Spinal cord (tissue), 10 donors: ENCODE measurements at places on chromosomes 6 and 20.

GRCh38 chr20:15848126-15848525 is 725.1 kb downstream of the KIF16B start:
- no peak for DNase-seq

- DNase-seq = no peak
Measured at GRCh38 chr6:151914484-151914883, 107.0 kb downstream of the ESR1 start.

GRCh38 chr6:13730704-13731103 is 19.1 kb upstream of the RANBP9 start:
- no peak for DNase-seq

DNA sequence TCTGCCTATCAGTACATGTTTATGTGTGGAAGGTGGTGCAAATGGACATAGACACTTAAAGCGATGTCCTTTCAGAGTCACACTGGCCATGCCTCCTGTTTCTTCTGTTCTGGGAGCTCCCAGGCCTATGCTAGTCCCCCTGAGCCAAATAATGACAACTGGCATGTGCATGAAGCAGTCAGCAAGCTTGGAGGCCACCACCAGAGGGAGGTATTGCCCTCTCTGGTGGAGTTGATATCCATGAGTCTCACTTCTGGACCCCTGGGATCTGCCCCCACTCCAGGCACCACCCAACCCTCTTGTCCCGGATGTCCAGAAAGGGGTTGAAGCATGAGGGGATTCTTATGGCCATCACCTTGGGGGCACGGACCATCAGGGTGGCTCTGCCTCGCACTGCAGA is 172.2 kb downstream of the AIG1 start:
- DNase-seq = no peak

GRCh38 chr6:146420255-146420654 is 123.4 kb upstream of the RAB32 start:
- DNase-seq = no peak

DNA sequence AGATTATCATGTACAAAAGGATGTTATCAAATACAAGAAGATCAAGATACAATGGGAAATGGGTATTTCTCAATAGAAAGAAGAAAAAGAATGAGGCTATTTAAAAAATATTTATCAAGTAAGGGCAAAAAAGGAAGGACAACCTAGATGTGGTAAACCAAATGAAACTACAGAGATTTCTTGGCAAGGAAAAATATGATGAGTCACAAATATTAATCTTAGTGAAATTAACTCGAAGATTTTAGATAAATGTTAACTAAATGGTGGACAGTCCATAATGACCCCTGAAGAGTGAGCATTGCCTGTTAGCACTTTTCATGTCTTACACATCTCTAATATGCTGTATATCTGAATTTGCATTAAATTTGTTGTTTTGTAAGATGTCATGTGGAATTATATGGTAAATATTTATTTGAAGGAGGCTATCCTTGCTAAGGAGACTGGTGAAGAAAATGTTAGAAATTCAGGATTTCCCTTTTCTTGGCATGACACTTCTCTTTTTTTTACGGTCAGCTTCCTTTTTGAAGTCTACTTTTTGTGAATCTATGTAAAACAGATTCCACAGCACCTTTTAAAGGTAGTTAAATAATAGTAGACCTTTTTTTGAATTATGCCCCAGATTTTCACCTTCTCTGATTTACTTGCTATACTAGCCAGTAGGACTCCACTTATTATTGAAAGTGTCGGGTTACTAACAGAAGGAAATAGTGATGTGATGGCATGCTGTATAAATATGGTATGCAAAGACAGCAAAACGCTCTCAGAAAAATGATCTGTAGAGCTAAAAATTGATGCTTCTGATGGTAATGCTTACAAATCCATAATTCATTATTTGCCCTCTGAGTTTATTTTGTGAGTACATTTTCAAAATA is 120.5 kb downstream of the HIVEP1 start:
- no peak for DNase-seq

DNA sequence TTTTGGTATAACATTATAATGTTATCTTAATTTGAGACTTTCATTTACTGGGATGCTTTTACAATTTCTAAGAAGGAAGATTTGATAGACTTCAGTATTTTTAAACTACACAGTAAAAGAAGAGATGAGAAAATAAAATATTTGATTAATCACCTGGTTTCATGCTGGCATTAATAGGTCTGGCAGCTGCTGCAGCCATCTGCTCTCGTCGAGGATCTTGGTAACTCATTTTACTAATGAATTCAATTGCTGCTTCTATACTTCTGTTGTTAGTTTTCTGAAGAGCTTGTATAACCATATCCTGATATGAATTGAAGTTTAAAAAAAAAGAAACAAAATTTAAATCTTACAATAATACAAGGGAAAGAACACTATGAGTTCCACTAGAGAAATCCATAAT is 23.0 kb downstream of the LATS1 start:
- peak; percentile 64 for DNase-seq

GRCh38 chr6:2970034-2970685 is 1.2 kb downstream of the SERPINB6 start:
- DNase-seq = no peak

DNA sequence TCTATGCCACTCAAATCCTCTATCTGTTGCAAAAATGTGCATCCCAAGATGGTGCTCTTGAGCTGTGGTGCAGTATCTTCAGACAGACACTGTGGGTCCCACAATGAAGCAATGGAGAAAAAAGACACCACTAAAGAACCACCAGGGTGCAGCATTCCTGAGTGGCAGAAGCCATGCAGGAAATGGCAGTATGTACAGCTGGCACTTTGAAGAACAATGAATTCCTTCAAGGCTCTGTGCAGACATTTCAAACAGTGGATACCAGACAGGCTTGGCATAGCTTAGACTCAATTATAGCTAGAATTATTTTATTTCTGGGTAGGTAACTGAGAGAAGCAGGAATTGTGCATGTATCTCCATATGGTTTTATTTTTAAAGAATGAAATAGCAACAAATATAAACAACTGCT is 24.0 kb upstream of the HDAC2 start:
- peak; percentile 91 for DNase-seq

GRCh38 chr6:163418311-163419029 is 4.0 kb downstream of the QKI start:
- peak; percentile 68 for DNase-seq

- DNase-seq = no peak
Measured at GRCh38 chr20:48056218-48056617, 270.9 kb upstream of the SULF2 start.
